Chondrocyte (in vitro differentiated cells): ENCODE measurements at places on chromosomes 6 and 20.

DNA sequence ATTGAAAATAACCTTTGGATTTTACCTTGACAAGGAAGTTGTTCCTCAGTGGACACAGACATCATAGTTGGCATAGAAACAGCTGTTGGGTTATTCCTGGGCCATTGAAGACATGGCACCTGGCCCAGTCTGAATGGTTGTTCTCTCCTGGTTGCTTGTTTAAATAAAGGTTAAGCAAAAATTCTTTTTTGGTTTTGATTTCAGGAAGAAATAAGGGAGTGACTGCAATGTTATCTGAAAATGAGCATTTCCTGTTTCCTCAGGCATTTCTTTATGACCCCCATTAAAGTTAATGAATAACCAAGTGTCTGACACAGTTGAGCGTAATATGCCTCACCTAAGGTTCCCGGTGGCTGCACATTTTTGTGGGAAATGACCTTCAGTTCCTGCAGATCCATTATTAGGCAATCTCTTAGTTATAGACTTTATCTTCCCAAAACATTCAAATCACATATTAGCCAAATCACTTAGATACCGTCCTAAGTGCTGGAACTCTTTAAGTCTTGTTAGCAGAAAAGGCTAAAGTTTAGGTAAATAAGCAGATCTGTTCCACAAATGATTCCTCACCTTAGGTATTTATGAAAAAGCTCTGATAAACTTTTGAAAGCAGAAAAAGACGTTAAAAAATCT is 648.7 kb upstream of the FLRT3 start:
- H3K27me3 ChIP-seq: no peaks in the 10 kb centered on the region
- H3K27ac ChIP-seq: no peak overlapping the region
- H3K4me3 ChIP-seq: no peak overlapping the region

DNA sequence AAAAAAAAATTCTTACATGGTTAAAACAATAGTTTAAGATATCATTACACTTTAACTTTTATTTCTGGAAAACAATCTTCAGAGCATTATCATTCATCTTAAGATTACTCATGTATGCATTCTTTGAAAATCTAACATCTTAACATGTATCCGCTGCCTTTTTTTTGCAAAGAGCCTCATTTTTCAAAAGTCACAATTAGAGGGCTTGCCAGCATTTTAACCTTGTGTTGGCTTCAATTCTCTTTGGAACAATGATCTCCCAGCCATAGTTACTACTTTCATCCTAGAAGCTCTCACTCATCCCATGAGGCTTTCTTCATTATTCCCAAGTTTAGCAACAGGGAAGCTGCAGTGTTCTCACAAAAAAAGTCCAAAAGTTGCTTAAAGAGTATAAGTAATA is 330.8 kb downstream of the BCKDHB start:
- DNase-seq: no peak
- peaks cover 4% of the 10 kb centered on the region for H3K36me3 ChIP-seq
- no peak overlapping the region for H3K27ac ChIP-seq
- H3K4me3 ChIP-seq: no peak overlapping the region
- peaks cover 33% of the 10 kb centered on the region for H3K4me1 ChIP-seq

DNA sequence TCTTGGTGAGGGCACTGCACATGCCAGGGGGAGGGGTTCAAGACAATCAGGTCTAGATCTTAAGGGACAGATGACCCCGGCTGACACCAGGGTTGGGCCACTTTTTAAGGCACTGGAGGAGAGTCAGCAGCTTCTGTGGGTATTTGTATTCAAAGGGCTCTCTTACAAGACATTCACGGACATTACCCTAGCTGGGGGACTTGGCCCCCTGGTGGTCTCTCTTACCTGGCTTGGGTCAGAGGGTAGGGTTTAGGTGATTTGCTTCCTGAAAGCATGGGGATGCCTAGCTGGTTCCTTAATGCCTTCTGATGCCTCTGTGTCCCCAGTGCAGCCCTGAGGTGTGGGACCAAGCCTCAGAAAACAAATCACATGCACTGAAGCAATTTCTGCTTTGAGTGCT is 354.7 kb downstream of the CDC5L start:
- peaks cover 7% of the 10 kb centered on the region for H3K27me3 ChIP-seq
- H3K4me1 ChIP-seq: peaks cover 15% of the 10 kb centered on the region
- DNase-seq: no peak
- H3K4me3 ChIP-seq: no peak overlapping the region

DNA sequence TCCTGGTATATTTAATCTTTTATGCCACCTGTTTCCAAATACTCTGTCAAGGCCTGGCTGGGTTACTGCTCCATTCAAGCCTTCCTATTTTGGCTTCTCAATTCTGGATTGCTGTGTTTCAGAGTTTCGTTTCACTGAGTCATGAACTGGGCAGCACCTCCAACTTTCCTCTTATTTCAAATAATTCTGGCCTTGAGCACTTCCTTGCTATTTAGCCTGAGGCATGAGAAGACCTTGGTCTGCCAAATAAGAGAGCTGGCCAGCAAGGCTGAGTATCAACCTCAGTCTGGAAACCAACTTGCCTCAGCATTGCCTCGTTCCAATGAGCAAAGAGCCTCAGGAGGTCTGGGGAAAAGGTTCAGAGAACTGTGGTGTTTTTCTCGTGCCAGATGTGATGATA is 66.6 kb downstream of the TNFAIP3 start:
- peaks cover 3% of the 10 kb centered on the region for H3K36me3 ChIP-seq
- H3K4me1 ChIP-seq: no peaks in the 10 kb centered on the region
- H3K4me3 ChIP-seq: no peak overlapping the region
- no peak for DNase-seq
- H3K27me3 ChIP-seq: no peaks in the 10 kb centered on the region

GRCh38 chr6:34056305-34057108 is 89.4 kb downstream of the GRM4 start:
- H3K36me3 ChIP-seq: no peaks in the 10 kb centered on the region
- no peak overlapping the region for H3K27ac ChIP-seq
- peaks cover 8% of the 10 kb centered on the region for H3K4me1 ChIP-seq
- H3K4me3 ChIP-seq: no peak overlapping the region
- H3K27me3 ChIP-seq: peaks cover 18% of the 10 kb centered on the region

- H3K27ac ChIP-seq: peak overlapping the region; percentile 85
- peaks cover 42% of the 10 kb centered on the region for H3K4me1 ChIP-seq
- H3K27me3 ChIP-seq: no peaks in the 10 kb centered on the region
Observed at GRCh38 chr6:3163248-3163594, 5.9 kb upstream of the TUBB2A start.

DNA sequence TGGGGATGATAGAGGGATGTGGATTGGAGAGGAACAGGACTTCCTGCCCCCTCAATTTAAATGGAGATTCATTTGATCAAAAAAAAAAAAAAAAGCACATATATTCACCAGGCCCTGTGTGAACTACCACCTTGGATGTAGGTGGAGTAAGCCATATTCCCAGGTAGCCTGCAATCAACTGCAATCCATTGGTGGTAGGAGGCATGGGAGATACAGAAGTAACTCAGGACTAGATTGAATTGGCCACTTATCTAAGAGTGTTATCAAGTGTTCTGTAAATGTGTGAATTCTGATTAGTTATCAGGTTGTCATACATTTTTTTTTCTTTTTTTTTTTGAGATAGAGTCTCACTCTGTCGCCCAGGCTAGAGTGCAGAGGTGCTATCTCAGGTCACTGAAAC is 124.1 kb upstream of the ESR1 start:
- no peak overlapping the region for H3K4me3 ChIP-seq
- no peaks in the 10 kb centered on the region for H3K4me1 ChIP-seq
- H3K27me3 ChIP-seq: peaks cover 12% of the 10 kb centered on the region
- H3K27ac ChIP-seq: no peak overlapping the region
- DNase-seq: no peak

- peaks cover 84% of the 10 kb centered on the region for H3K4me1 ChIP-seq
- H3K27me3 ChIP-seq: no peaks in the 10 kb centered on the region
- H3K36me3 ChIP-seq: peaks cover 3% of the 10 kb centered on the region
- DNase-seq: no peak
Observed at GRCh38 chr6:108579328-108579721, 18.6 kb downstream of the FOXO3 start.

GRCh38 chr20:57260934-57261333 is 5.5 kb downstream of the BMP7 start:
- H3K4me3 ChIP-seq: no peak overlapping the region
- H3K27ac ChIP-seq: no peak overlapping the region
- no peaks in the 10 kb centered on the region for H3K36me3 ChIP-seq

DNA sequence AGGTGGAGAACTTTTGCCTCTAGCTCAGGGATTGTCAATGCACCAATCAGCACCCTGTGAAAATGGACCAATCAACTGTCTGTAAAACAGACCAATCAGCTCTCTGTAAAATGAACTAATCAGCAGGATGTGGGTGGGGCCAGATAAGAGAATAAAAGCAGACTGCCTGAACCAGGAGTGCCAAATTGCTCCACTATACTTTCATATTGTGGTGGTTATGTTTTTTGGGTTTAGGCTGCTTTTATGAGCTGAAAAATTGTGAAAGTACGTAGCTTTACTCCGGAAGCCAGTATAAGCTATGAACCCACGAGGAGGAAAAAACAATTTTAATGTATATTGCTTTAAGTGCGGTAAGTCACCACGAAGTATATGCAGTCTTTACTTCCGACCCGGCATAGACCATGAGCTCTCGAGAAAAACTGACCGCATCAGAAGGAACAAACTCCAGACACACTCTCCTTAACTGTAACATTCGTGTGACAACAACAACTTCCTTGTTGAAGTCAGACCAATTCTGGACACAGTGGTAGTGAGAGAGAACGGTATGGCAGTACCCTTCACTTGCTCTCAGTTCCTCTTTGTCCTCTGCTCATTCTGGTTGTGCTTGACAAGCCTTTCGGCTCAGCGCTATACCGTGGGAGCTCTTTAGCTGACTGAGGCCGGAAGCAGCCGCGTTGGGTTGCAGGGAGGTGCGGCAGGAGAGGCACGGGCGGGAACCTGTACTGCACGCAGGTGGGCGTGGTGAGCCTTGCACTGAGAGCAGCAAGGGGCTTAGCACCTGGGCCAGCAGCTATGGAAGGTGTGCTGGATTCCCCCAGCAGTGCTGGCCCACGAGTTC is 81.9 kb upstream of the E2F3 start:
- no peak overlapping the region for H3K27ac ChIP-seq
- no peaks in the 10 kb centered on the region for H3K36me3 ChIP-seq
- H3K4me3 ChIP-seq: no peak overlapping the region
- H3K27me3 ChIP-seq: no peaks in the 10 kb centered on the region

DNA sequence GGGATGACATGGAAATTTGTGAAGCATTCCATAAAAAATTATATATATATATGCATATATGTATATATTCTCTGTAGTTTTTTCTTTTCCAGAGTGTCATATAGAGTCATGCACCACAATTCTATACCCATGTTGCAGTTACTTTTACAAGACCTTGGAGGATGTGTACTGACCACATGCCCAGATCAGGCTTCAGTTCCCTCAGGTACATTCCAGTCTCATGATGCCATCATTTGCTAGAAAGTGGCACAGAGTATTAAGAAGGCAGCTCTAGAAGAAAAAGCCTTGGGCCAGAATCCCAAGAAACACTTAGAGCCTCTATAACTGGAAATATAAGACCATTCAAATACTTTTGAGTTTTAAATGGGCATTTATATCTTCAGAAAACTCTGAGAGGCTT is 685.5 kb upstream of the FLRT3 start:
- no peaks in the 10 kb centered on the region for H3K27me3 ChIP-seq
- no peak overlapping the region for H3K27ac ChIP-seq
- H3K4me1 ChIP-seq: no peaks in the 10 kb centered on the region
- peaks cover 2% of the 10 kb centered on the region for H3K36me3 ChIP-seq
- DNase-seq: no peak

DNA sequence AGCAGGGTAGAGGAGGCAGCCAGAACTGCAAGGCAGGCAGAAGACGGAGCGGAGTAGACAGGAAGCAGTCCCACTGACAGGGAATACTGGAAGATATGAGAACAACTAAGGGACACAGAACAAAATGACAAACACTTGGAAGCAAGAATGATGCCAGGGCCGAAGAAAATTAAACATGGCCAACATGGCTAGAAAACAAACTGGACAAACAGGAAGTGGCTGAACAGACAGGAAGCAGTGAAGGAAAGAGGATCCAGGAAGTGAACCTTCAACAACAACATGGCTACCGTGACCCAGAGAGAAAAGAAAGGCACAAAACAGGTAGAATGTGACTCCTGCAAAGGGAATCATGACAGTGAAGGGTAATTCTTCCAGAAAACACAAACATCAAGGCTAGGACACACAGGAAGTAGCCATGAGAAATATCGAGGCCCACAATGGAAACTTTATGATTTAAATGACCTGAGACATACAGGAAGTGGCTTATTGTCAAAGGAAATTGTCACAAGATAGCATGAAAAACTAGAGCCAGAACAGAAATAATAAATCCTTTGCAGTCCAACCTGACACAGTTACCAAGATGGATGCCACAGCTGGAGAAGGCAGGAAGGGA is 9.1 kb downstream of the COL11A2 start:
- H3K27me3 ChIP-seq: no peaks in the 10 kb centered on the region
- H3K4me1 ChIP-seq: peaks cover 4% of the 10 kb centered on the region
- no peak overlapping the region for H3K27ac ChIP-seq
- peaks cover 8% of the 10 kb centered on the region for H3K36me3 ChIP-seq
- H3K4me3 ChIP-seq: no peak overlapping the region

DNA sequence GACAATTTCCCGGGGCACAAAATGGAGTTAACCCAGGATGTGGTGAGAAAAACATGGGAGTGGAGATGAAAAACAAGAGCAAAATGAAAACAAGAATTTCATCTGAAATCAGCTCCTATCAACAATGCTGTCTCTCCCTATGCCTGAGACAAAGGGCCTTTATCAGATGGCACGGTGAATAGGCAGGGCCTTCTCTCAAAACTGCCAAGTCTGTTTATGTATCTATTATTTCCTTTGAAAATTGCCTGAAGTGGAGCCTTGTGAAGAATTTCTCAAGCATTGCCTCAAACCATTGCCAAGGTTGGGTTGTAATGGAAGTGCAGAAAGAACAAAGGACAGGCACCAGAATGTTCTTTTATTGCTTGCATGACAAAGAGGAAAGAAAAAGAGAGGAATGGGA is 74.7 kb downstream of the BTBD3 start:
- H3K27me3 ChIP-seq: peaks cover 1% of the 10 kb centered on the region
- H3K36me3 ChIP-seq: no peaks in the 10 kb centered on the region
- DNase-seq: no peak
- H3K4me1 ChIP-seq: no peaks in the 10 kb centered on the region
- no peak overlapping the region for H3K27ac ChIP-seq
- H3K4me3 ChIP-seq: no peak overlapping the region

- no peak for DNase-seq
- no peaks in the 10 kb centered on the region for H3K27me3 ChIP-seq
- H3K4me3 ChIP-seq: peak overlapping the region; percentile 11
- no peaks in the 10 kb centered on the region for H3K36me3 ChIP-seq
- peak overlapping the region; percentile 73 for H3K27ac ChIP-seq
Observed at GRCh38 chr6:56742122-56742791, 99.6 kb upstream of the DST start.
